ENCODE measurements at places on chromosomes 4 and X.

GRCh38 chrX:138191998-138192397 lies 519.5 kb downstream of the FGF13 start:
- no peak for DNase-seq

DNA sequence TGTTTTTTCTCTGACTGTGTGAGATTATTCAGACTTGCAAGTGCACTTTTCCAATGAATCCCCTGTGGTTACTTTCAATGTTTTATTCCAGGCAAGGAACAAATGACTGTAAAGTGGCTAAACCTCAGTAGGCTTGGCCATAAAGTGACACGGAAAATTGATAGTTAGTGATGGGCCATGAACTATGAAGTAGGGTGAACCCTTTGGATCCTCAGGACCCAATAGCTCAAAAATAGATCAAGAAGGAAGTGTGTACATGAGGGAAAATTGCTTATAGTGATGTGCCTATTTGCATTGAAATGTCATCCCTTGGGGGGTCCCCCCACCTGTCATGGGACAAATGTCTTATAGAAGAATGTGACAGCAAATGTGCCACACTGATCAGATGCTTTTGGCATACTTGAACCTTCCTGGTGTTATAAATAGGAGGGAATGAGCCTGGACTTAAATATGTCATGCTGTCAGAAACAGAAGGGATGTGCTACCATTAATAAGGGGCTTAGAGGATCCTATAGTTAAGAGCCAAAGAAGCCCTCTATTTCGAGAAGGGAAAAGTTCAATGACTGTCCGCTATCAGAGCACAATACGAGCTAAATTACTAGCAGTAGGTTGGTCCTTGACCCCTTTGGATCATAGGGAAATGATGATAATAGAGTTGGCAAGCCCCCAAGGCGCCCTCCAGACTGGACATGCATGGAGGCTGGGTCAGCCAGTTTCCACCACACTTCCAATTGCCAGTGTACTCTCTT lies 30.3 kb downstream of the SLC16A2 start:
- peak; percentile 53 for DNase-seq

DNA sequence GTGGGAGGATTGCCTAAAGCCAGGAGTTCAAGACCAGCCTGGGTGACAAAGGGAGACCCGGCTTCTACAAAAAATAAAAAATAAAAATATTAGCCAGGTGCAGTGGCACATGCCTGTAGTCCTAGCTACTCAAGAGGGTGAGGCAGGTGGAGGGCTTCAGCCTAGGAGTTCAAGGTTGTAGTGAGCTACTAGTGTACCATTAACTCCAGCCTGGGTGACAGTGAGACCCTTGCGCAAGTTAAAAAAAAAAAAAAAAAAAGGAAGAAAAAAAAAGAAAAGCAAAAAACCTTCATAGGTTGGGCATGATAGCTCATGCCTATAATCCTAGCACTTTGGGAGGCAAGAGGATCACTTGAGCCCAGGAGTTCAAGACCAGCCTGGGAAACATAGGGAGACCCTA lies 5.8 kb downstream of the SCLT1 start:
- DNase-seq, result no peak

GRCh38 chrX:9853307-9853706 lies 67.1 kb downstream of the SHROOM2 start:
- DNase-seq, result no peak

GRCh38 chr4:73152893-73153292 lies 83.4 kb upstream of the COX18 start:
- no peak for DNase-seq

DNA sequence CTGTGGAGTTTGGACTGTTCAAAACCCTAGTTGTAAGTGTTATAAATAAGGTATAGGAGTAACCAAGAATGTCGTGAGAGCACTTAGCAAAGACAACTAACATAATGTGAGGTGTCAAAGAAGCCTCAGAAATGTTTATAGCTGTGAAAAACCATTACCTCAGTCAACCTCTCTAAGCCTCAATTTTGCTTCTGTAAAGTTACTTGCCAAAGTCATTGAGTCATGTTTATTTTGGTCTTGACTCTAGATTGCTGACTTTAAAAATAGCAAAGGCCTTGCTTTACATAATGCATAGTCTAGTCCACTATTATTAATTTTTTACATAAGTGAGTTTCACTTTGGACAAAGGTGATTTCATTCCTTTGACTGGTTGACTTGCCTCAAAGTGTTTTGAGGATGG lies 257.6 kb upstream of the CXXC4 start:
- DNase-seq, result no peak

GRCh38 chr4:93030670-93031069 lies 726.9 kb downstream of the GRID2 start:
- no peak for DNase-seq

DNA sequence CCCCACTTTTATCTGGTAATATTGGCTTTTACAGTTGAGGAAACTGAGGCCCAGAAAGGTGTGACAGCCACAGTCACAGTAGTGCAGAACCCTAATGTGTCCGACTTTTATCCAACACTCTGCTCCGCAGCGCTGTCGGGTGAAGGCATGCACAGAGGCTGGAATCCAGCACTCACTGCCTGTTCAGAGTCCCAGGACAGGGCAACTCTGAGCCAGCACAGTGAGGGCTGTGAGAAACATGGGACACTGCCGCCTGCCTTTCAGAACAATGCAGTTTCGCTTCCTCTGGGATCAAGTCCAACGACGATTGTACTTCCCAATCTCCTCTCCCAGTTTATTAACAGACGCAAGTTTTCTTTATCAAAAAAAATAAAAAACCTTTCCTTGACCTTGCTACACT lies 41.9 kb upstream of the PDGFRA start:
- no peak for DNase-seq

GRCh38 chr4:3246458-3247398 lies 2.2 kb upstream of the MSANTD1 start:
- no peak for DNase-seq

DNA sequence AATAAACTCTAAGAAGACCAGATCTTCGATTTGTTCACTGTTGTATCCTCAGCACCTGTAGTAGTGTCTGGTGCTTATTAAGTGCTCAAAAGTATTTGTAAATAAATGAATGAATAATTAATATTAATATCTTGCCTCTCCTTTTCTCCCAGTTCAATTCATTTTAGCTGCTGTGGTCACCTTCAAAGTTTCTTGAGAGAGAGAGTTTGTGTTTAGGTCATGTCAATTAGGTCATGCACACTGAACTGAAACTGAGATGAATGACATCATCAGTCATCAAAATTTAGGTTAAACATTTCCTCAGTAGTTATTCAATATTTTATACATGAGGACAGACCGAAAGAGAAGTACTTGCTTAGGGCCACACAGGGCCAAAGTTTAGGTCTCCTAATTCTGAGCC lies 73.5 kb downstream of the ANXA3 start:
- no peak for DNase-seq

DNA sequence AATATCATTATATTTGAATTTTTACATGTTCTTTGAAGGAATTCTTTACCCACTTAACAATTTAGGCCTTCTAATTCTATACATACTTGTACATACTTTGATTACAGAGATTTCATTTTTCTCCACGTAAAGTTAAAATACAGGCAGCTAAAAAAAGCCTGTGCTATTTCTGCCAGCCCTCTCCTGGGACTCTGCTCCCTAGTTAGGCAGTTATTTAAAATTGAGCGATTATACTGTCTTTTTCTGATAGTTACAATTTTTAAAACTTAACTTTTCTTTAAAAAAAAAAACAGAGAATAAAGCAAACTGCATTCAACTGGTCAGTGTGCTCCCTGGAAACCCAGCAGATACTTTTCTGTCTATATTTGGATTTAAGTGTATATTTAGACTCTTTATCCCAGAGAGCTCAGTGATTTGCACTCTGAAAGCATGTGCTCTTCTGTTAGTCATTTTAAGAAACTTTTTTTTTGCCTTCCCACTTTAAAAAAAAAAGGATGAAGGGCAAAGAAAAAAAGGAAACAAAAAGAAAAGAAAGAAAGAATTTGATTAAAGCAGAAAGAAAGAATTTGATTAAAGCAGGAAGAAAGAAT lies 18.1 kb upstream of the FAM241A start:
- no peak for DNase-seq

DNA sequence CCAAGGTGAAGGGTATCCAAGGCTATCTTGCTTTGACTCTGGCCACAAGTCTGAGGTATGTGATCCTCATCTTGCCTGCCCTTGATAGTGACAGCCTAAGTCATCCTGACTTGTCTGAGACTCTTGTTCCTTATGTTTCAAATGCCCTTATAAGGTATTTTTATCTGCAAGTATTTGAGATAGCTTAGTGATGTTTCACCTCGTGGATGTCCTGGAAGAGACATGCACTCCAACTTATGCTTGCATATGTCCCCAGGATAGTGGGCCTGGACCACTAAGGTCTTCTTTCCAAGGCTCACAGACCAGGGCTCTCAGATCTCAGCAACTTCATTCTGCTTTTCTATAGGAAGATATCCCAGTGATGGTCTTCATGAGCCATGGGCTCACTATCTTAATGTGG lies 120.5 kb upstream of the WDR1 start:
- DNase-seq, result no peak

GRCh38 chrX:119756926-119757635 lies 1.3 kb upstream of the SOWAHD start:
- DNase-seq, result no peak

DNA sequence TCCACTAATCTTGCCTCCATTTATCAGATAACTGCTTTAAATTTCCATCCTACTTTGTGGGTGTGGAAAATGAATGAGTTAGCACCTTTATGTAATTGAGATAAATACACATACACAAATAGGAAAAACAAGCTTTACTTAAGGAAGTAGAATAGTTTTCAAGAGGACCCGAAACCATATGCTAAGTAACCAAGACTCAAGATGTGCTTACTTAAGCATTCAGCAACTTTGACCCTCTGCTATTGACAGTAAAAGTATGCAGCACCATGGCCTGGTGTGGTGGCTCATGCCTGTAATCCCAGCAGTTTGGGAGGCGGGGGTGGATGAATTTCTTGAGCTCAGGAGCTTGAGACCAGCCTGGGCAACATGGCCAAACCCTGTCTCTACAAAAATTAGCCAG lies 29.9 kb downstream of the RNF175 start:
- no peak for DNase-seq

GRCh38 chr4:78585633-78586032 lies 34.1 kb downstream of the ANXA3 start:
- no peak for DNase-seq

- DNase-seq, result no peak
These were observed 174.3 kb downstream of the ADGRL3 start for GRCh38 chr4:61374447-61374891.

DNA sequence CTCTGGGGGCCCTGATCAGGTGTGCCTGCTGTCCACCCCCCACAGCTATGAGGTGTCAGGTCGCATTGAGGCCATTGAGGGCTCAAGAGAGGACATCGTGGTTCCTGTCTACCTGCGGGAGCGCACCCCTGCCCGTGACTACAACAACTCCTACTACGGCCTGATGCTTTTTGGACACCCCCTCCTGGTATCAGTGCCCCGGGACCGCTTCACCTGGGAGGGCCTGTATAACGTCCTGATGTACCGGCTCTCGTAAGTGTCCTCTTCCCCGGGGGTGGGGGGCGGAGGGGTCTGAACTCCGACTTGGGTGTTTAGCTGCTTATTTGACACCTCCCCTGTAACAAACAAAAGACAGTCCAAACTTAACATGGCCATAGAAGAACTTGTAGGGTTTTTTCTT lies 10.5 kb downstream of the USP11 start:
- DNase-seq, result peak; percentile 71

GRCh38 chr4:39931441-39931901 lies 46.2 kb downstream of the PDS5A start:
- no peak for DNase-seq

DNA sequence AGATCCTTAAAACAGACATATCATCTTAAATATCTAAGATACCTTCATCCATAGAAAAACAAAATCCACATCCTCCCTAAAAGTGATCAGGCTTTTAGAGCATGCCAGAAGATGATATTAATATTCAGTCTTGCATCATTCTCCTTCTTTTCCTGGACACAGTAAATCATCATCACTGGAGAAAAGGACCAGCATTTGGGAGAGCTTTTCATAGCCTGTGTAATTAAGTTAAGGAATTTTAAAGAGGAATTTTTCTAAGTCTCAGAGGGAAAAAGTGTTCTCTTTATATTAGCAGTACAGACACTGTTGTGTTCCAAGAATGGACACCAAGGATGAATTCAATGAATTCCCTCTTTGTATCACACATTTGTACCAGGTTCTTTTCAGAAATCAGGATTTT lies 696 bp downstream of the SCRG1 start:
- no peak for DNase-seq

DNA sequence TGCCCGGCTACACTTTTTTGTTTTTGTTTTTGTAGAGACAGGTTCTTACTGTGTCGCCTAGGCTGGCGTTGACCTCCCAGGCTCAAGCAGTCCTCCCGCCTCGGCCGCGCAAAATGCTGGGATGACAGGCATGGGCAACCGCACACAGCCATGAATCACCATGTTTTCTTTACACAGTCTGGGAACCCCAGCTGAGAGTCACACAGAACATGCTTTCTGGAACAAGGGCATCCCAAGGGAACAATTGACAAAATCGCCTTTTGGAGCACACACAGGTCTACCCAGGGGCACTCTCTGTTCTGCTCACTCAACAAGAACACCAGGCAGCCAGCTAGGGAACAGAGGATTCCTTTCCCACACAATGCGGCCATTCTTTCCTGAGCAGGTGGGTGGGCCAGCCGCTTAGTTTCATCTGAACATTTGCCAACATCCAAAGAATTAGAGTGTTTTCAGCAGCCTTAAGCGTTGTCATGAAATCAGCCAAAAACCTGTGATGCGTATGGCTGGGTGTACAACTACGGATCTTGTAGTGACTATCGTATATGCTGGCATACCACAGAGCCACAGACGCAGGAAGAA lies 15.7 kb downstream of the PRKX start:
- DNase-seq, result no peak

DNA sequence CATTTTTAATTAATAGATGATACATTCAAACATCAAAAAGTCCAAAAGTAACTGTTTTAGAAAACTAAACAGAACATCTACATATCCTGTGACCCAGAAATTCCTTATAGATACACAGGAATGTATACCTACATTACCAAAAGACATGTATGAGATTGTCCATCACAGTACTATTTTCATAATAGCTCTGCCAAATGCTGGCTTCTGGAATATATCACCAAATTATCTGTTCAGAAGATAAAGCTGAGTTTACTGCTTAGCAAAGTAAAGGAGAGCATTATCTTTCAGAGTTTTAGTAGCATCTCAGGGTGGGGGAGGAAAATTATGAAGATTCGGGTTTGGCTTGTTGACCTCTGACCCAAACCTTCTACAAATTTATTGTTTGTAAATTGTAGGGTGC lies 368.9 kb upstream of the SLC7A11 start:
- no peak for DNase-seq

Measured in coronary artery (tissue), 2 donors.